ENCODE measurements at places on chromosomes 5 and 9. TPM values are rescaled to one million over a fixed set of nuclear protein-coding genes. Genes with fewer than 3 reads are reported as not detected.

- H3K36me3 ChIP-seq = no peaks in the 10 kb centered on the region
- no peak for DNase-seq
- no peak overlapping the region for H3K27ac ChIP-seq
- H3K4me3 ChIP-seq = no peak overlapping the region
- peaks cover 7% of the 10 kb centered on the region for H3K27me3 ChIP-seq
These were observed 374.4 kb upstream of the CCNH start for GRCh38 chr5:87787086-87787485.

- no peaks in the 10 kb centered on the region for H3K36me3 ChIP-seq
- no peaks in the 10 kb centered on the region for H3K27me3 ChIP-seq
- no peak overlapping the region for H3K4me3 ChIP-seq
- no peak for DNase-seq
- peak overlapping the region; percentile 40 for H3K27ac ChIP-seq
These were observed 606.3 kb downstream of the TLE1 start for GRCh38 chr9:81083067-81083466.

DNA sequence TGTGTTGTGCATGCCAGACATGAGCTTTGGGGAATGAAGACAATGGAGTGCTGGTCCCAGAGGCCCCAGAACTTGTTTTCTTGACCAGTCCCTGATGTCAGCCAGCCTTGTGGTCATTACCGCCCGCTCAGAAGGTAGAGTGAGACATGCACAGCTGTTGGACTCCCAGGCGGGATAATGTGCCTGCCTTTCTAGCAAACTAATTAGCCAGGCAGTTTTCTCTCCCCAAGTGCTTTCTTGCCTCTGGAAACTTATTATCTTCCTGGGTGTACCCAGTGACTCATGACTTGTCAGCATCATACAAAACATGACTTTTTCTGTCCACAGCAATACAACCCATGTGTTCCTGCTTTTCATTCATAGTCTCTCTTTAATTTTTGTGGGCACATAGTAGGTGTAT, 131.1 kb downstream of the RMI1 start:
- DNase-seq = peak; percentile 36
- H3K27me3 ChIP-seq = no peaks in the 10 kb centered on the region
- H3K4me3 ChIP-seq = no peak overlapping the region
- no peak overlapping the region for H3K27ac ChIP-seq
- H3K36me3 ChIP-seq = no peaks in the 10 kb centered on the region

DNA sequence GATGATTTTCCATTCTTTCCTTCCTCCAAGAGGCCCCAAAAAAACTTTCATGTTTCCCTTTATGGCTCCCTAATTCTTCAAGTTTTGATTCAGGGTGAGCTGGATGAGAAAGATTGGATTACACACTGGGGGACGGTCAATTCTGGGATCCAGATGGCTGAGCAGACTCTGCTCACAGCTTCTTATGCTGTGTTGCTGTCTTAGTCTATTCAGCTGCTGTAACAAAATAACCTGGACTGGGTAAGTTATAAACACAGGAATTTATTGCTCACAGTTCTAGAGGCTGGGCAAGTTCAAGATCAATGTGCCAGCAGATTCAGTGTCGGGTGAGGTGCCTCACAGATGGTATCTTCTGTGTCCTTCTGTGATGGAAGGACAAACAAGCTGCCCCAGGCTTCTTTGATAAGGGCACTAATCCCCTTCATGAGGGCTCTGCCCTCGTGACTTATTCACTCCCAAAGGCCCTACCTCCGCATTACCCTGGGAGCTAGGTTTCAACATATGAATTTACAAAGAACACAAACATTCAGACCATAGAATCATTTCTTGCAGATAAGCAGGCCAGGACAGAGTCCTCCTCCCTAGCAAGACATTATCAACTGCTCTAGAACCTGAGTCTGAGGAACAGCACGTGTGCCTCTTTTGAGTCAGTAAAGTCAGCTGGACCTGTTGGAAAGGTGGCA, 23.1 kb upstream of the SMAD5 start:
- H3K4me1 ChIP-seq = no peaks in the 10 kb centered on the region
- peaks cover 13% of the 10 kb centered on the region for H3K27me3 ChIP-seq
- H3K27ac ChIP-seq = no peak overlapping the region
- H3K4me3 ChIP-seq = no peak overlapping the region

DNA sequence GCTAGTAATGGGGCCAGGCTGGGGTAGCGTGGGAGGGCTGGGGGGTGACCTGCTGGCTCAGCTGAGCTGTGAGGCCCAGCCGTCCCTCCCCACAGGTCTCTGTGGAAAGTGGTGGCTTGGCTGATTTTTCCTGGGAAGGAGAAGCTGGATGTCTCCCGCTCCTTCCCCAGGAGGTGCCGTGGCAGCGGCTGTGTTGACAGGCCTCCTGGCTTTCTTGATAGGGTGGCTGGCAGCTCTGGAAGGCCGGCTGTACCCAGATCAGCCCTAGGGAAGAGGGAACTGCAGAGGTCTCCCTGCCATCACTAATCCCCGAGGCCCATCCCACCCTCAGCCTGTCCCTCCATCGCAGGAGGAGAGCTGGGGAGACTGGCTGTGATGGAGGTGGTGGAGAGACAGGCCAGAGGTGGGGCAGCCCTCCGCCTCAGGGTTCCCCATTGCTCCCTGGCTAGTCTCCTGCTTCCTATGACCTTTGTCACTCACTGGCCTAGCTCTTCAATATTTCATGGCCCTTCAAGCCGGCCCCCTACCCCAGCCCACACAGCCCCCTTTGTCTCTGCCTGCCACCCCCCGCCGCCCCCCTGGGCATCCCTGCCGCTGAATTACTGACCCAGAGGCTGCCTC, 6.8 kb downstream of the CXXC5 start:
- H3K36me3 ChIP-seq = peaks cover 5% of the 10 kb centered on the region
- peak overlapping the region; percentile 26 for H3K4me3 ChIP-seq
- no peaks in the 10 kb centered on the region for H3K27me3 ChIP-seq

BARX1 gene
- 15.6 TPM for total RNA-seq

SLC23A1 gene
- total RNA-seq = not detected

MYMK gene
- not detected for total RNA-seq

DOCK8 gene
- under 0.01 TPM for total RNA-seq

FAM13B gene
- total RNA-seq = 55.7 TPM
